Peyer's patch (tissue), 4 donors: ENCODE measurements at places on chromosomes 16 and 17. TPM values are rescaled to one million over a fixed set of nuclear protein-coding genes. Genes with fewer than 3 reads are reported as not detected.

DNA sequence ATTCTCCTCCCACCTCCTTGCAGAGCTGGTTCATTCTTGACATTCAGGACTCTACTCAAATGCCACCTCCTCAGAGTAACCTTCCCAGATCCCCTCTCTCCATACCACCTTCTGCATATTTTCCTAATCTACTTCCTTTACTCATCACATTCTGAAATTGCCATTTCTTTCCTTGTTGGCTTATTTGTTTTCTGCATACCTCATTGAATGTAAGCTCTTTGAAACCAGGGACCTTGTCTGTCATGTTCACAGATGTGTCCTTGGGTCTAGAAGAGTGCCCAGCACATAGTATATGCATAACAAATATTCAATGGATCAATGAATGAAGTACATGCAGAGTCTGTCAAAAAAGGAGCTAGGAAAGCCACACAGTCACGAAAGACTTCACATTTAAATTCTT lies 7.8 kb upstream of the LONP2 start:
- no peak for DNase-seq

DNA sequence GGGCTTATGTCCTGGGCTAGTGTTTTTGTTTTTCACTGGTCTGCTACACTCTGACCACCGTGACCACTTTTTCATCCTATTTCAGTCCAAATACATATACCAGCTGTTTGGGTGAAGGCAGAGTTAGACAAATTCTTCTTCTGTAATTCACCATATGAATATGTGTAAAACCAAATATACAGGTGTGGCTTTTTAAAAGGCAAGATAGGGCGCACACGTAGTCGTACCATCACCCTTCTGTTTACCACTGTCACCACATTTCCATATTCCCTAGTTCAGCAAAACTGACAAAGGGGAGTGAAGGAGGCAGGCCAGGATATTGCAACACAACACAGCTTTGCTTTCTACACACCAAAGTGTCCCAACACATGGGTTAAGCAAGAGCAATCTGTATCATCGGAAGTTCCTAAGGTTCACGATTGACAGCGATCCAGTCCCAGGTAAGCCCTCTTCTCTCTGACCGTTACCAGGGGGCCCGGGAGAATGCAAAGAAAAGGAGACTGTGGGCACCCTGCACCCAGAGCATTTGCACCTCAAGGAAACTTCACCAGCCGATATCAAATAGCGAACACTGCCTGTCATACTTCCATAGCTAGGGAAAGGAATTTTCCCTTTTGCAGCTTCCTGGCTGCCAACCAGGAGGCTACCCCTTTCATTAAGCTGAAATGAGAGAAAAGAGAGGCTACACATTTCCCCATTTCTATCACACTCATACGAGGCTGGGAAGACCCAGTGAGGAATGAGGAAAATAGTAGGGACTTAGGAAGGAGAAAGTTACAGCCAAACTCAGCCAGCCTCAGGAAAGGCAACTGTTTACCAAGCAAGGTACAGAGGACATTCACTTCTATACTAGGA lies 23.1 kb downstream of the CREBBP start:
- no peak for DNase-seq

- no peak for DNase-seq
Observed at GRCh38 chr17:18002171-18002570, 29.5 kb downstream of the DRC3 start.

DRC3 gene
- 6.3 TPM for total RNA-seq

DNA sequence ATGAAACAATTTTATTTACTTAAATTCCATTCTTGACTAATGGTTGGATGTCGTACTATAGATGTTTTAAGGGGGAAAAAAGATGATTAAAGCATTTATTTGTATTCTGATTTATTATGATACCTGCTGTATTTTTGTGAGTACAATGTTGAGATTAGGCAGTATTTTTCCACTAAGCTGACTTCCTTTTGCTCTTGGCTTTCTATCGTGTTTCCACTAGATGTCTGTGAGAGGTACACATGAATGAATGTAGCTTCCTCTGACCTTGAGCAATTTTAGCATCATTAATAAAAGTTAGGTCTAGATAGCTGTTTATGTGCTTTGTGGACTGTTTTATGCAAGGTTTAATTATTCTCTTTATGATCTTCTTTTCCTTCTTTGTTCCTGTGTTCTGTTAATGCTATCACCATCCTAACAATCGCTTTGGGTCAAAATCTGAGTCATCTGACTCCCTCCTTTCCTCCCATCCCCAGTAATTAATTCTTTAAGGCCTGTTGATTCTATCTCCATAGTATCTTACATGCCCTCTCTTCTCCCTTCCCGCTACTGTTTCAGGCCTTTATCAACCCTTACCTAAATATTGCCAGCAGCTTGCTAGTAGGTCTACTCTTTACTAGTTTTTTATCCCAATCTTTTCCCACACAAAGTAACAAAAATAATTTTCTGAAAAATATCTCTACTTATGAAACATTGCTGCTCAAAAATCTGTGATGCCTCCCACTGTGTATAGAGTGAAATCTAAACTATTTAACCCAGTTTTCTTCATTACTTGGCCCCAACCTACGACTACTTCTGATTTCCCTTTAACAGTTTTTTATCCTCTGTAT lies 76.0 kb downstream of the VMP1 start:
- DNase-seq: no peak

- peak; percentile 23 for DNase-seq
Observed at GRCh38 chr16:1820096-1820945, 6.3 kb downstream of the HAGH start.

DNA sequence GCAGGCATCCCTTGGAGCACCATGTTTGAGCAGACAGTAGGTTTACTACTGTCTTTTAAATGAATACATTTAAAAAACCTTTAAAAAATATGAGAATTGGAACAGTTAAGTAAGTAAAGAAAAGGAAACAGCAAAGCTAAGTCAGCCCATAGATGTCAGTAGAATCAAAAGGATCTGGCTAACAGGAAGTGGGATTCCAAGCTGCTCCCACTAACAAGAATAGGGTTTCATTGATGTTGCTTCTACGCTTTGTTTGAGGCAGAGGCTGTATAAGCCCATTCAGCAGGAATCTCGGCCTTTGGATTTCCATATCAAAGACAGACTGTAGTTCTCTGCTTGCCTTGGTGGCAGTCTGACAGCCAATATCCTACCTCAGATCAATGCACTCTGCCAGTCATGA lies 122.9 kb upstream of the ELAC2 start:
- DNase-seq: no peak

DNA sequence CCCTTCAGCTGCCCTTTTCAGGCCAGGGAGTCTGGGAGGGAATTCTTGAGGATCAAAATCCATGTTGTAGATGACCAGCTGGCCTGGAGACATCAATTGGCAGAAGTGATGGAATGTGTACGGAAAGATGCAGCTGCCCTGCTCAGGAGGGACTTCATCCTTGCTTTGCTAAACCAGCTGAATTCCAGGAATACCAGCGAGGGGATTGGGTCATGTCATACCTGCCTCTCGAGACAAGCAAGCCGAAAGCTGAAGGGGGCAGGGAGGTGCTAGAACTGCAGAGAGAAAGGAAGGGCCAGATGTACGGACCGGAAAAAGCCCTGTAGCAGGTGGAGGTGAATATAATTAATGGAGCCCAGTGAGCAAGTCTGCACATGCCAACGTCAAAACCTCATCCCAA lies 25.6 kb upstream of the NTN1 start:
- no peak for DNase-seq

GRCh38 chr17:58165981-58166380 lies 801 bp upstream of the OR4D2 start:
- DNase-seq: no peak

SPAG5 gene
- total RNA-seq: 67.7 TPM

DNA sequence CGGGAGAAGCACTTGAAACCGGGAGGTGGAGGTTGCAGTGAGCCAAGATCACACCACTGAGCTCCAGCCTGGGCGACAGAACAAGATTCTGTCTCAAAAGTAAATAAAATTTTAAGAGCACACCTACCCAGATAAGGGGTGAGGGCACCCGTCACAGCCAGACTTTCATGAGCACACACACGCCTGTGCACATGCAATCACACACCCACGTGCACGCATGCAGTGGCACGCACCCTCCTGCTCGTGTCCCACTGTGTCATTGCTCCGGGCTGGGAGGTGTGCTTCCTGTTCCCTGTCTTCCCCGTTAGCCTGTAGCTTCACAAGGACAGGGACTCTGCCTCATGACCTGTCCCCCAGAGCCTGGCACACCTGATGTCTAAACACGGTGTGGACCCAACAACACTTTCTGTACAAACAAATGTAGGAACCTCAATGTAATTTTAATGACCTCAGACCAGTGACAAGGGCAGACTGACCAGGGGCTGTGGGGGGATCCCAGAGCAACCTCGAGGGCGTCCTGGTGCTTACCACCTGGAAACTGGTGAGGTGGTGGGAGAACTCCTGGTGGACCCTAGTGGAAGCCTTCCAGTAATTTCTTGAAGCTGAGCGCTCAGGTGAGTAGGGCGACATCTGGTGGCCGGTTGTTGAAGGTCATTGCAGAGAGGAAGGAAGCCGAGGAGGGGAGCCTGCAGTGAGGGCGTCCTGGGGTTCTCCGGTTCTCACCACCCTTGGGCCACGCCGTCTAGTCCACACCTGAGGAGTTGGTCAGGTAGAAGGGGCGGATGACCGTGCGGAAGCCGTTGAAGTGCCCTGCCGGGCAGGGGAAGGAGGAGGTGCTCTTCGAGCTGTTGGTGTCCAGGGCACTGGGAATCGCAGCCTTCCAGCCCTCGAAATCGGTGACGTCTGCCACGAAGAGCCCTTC lies 8.6 kb downstream of the LGALS3BP start:
- peak; percentile 87 for DNase-seq

DNA sequence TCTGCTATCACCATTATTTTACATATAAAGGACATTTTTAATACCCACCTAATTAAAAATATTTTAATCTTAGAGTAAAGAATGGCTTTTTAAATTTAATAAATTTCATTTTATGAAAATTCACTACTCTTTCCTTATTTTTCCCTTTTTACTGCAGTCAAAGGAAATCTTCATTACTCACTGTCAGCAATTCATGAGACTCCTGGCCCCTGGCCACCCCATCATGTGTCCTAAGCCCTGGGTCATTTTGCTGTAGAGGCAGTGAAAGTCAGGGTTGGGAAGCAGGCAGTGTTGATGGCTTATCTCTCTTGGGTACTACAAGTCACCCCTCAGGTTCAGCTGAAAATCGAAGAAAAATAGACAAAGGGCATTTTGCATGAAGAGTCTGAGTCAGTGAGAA lies 468.6 kb upstream of the CCL2 start:
- no peak for DNase-seq

- peak; percentile 23 for DNase-seq
Observed at GRCh38 chr17:80820331-80820730, 171.3 kb upstream of the CHMP6 start.

DNAAF8 gene
- total RNA-seq: not detected

EXOC3L1 gene
- total RNA-seq: 1.2 TPM

DNA sequence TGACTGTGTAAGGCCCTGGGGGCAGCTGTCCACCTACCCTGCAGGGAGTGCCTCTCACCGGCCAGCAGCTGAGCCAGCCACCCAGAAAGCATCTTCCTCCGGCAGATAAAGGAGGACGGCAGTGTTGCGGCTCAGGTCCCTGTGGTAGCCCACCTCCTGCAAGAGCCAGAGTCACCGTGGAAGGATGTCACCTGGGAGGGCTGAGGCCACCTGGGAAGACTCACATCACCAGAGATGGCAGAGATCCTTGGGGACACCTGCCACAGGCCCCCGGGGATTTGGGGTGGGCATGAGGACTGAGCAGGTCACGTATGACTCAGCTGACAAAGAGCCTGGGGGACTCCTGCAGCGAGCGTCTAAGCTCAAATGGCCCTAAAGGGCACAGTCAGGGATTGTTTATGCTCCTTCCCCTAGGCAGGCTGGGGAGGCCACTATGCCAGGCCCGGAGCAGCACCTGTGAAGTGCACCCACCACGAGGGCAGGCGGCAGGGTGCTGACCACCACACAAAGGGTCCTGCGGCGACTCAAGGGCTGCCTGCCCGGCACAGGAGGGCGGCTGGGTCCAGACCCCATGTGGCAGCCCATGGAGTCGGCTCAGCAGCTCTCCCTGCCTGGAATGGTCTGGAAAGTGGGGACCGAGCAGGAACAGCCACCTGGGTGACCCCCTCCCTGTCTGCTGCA lies 44.1 kb downstream of the TNFRSF13B start:
- DNase-seq: peak; percentile 43

DNA sequence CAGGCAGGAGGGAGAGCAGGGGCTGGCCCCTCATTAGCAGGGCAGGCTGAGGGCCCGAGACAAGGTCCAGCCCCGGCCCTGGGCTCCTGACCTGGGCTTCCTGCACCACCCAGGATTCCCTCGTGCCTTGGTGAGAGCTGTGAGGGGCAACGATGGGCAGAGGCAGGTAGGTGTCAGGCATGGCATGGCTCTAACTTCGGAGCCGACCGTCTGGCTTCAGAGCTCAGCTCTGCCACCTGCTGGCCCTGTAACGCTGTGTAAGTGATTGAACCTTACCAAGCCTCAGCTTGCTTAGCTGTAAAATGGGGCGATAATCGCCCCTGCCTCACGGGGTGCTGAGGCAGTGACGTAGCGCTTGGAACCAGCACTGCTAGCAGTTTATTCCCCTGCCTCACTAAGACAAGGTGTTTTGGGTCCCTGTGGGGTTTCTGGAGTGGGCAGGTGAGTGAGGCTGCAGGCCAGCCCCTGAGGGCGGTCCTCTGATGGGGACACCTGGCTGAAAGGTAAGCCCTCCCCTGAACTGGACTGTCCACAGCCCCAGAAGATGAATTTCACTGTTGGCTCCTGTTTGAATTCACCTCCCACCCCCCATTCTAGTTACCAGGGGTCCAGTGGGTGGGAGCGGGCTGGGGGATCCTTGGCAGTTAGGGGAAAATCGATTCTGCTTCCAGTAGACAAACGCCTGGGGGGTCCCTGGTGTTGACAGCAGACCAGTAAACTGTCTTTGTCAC lies 184.8 kb upstream of the GSE1 start:
- peak; percentile 84 for DNase-seq

DNA sequence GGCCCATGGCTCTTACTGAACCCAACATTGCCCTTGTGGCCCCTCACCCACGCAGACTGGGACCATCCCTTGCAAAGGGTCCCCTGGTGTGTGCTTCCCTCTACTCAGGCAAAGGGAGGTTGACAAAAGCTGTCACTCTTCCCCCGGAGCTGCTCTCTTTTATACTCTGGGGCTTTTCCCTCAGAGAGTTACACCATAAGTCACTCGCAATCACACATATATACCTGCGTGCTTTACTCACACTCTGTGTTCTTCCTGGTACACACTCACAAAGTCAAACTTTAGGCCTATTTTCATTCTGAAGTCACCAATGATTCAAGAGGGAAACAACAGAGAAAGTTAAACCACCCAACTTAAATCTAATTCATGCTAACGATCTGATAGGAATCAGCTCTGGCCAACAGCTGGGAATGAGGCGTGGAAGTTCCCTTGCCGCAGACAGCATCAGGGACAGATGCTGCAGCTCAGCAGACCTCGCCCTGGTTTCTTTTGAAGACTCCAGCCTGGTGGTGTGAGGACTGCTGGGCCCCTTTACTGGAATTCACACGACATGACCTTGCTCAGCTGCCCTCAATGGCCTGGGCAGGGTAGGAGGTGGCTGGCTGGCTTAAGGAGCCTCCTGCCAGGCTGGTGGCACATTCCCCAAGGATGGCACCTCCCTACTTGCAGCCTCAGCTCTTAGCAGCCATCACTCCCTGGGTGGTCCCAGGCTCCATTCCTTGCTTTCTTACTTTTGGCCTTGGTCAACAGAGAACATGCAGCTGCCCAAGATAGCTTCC lies 27.3 kb downstream of the HIC1 start:
- DNase-seq: no peak

WNT3 gene
- total RNA-seq: 10.1 TPM

KLHL10 gene
- total RNA-seq: not detected

- peak; percentile 13 for DNase-seq
Observed at GRCh38 chr16:11063448-11064201, 119.3 kb downstream of the CLEC16A start.

GRCh38 chr17:68981288-68981687 lies 26.1 kb upstream of the ABCA8 start:
- DNase-seq: no peak

USP43 gene
- 24.1 TPM for total RNA-seq

TBC1D3G gene
- not detected for total RNA-seq
